ENCODE measurements at places on chromosomes 12 and 14. TPM values are rescaled to one million over a fixed set of nuclear protein-coding genes. Genes with fewer than 3 reads are reported as not detected.
A peak's percentile ranks its signal among the peaks of the same experiment; 100 is the strongest.

Gene ACOT6
- total RNA-seq = not detected

Gene KRT74
- total RNA-seq = not detected

Gene ARHGAP5
- total RNA-seq = 210 TPM

Gene LGR5
- total RNA-seq = 0.27 TPM

Gene AQP6
- not detected for total RNA-seq

Gene PRIMA1
- 0.48 TPM for total RNA-seq

Gene RNASE7
- not detected for total RNA-seq

Gene SYNDIG1L
- total RNA-seq = not detected

Gene SERPINA12
- not detected for total RNA-seq

Gene CCDC177
- total RNA-seq = not detected

Gene NTS
- total RNA-seq = 14.2 TPM

Gene KCTD10
- 88.4 TPM for total RNA-seq

GRCh38 chr14:98182393-98183055 is 1089.5 kb downstream of the BCL11B start:
- H3K36me3 ChIP-seq = no peaks in the 10 kb centered on the region
- H3K27ac ChIP-seq = no peak overlapping the region
- H3K4me1 ChIP-seq = no peaks in the 10 kb centered on the region
- DNase-seq = no peak

DNA sequence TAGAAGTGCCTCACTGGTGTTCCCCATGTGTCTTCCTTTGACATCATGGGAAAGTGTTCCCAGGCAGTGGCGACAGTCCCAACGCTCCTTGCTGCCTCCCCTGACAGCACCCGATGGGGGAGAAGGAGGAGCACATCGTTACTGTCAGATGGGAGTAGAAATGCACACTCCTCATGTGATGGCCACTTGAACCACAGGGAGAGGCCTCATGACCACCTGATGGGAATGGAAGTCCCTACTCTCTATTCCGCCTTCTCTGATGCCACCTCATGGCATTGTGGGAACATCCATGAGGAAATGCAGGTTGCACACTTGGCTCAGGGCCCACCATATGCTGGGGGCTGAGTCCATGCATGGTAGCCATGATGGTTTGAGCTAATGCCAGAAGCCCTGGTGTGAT is 14.3 kb upstream of the CORO1C start:
- no peak overlapping the region for H3K27ac ChIP-seq
- H3K36me3 ChIP-seq = no peaks in the 10 kb centered on the region
- H3K27me3 ChIP-seq = no peaks in the 10 kb centered on the region

DNA sequence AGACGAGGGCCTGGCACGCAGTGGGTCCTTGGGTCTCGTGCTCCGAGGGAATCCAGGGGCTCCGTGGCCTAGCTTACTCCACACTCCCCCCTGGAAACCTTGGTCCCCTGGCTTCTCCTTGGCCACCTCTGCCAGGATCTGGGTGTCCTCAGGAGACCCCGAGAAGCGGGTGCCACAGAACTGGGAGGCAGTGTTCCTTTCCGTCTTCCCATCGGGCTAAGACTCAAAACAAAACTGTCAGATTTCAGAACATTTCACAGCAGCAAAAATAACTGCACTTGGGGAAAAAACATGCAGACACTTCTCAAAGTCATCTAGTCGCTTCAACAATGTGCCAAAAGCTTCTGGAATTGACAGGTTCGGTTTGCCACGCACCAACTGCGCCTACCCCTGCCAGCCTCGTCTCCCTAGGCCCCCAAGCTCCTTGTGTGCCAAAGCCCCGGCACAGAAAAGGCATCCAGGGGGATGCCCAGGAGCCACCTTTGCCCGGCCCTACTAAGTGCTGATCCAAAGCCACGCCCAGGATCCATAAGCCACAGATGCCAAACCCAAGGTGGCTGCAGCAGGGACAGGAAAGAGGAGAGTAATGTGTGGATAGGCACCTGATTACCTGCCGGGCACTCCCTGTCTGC is 58.4 kb upstream of the DIO3 start:
- DNase-seq = peak; percentile 10
- no peaks in the 10 kb centered on the region for H3K27me3 ChIP-seq
- H3K27ac ChIP-seq = no peak overlapping the region
- no peak overlapping the region for H3K4me3 ChIP-seq
- H3K36me3 ChIP-seq = no peaks in the 10 kb centered on the region

GRCh38 chr12:66503746-66504145 is 175.1 kb downstream of the GRIP1 start:
- H3K4me3 ChIP-seq = no peak overlapping the region
- H3K36me3 ChIP-seq = no peaks in the 10 kb centered on the region
- H3K27me3 ChIP-seq = no peaks in the 10 kb centered on the region
- no peaks in the 10 kb centered on the region for H3K4me1 ChIP-seq
- DNase-seq = no peak
- no peak overlapping the region for H3K27ac ChIP-seq

DNA sequence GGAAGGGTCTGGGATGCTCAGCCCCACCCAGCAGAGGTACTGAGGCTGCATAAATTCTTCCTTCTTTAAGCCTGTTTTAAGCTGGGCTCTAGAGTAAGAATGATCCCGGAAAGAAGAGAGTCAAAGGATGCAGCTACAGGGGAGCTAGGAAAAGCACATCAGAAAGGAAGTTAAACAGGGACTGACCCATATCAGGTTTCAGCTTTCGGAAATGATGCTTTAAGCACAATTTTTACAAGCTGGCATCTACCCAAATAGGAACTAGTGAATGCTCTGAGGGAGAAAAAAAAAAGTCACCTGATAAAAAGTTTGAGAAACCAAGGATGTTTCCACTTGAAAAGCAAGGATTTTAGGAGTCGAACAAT is 22.0 kb downstream of the TSPAN8 start:
- no peak for DNase-seq
- H3K27me3 ChIP-seq = no peaks in the 10 kb centered on the region
- H3K4me1 ChIP-seq = no peaks in the 10 kb centered on the region
- H3K4me3 ChIP-seq = no peak overlapping the region

DNA sequence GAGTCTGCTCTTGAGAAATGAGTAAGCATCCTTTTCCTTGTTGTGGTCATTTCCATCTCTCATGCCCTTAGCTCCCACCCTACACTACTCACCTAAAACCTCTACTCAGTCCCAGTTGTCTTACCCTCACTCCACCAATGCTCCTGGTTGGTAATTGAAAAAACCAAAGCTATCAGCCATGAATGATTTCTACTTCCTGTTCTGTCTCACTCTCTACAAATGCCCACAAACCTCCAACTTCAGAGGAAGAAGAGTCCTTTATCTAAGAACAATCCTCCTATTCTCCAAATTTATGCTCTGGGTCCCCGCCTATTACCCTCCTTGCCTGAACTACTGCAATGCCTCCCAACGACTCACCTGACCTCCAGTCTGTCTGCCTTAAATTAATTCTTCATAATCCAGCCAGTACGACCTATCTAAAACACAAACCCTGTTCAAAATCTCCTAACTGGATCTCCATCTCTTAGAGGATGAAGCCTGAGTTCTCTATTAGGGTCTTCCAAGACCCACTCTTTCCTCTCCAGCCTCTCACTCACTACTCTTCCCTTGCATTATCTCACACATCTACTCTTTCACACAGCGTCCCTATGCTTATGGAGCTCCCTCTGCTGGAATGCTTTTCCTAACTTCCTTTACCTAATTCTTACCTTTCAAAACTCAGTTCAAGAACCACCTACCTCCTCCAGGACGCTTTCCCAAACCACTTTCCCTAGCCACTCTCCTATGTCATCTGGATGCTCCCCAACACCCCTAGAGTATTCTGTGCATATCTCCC is 2.2 kb downstream of the DHRS1 start:
- DNase-seq = no peak
- no peaks in the 10 kb centered on the region for H3K4me1 ChIP-seq
- H3K27ac ChIP-seq = no peak overlapping the region
- H3K36me3 ChIP-seq = no peaks in the 10 kb centered on the region
- H3K4me3 ChIP-seq = no peak overlapping the region

GRCh38 chr14:73245480-73246325 is 8.4 kb downstream of the PAPLN start:
- H3K4me1 ChIP-seq = peaks cover 6% of the 10 kb centered on the region
- DNase-seq = no peak
- H3K27me3 ChIP-seq = no peaks in the 10 kb centered on the region
- H3K36me3 ChIP-seq = no peaks in the 10 kb centered on the region
- H3K4me3 ChIP-seq = peak overlapping the region; percentile 38

DNA sequence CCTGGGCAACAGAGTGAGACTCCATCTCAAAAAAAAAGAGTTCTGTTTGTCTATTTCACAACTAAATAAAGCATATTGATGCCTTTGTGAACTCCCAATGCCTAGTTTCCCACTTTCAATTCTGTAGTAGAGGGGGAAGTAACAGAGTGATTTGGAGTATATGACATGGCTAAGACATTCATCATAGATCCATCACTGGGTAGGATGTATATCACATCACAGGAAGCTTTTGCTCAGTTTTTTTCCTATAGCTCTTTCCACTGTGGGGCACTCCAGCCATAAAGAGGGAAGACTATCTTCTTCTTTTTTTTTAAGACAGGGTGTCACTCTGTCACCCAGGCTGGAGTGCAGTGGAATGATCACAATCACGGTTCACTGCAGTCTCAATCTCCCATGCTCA is 154.0 kb upstream of the BCL2L14 start:
- no peak for DNase-seq
- no peak overlapping the region for H3K4me3 ChIP-seq
- H3K36me3 ChIP-seq = no peaks in the 10 kb centered on the region

GRCh38 chr14:80628547-80628946 is 313.0 kb downstream of the CEP128 start:
- DNase-seq = no peak
- no peaks in the 10 kb centered on the region for H3K36me3 ChIP-seq
- no peaks in the 10 kb centered on the region for H3K4me1 ChIP-seq
- no peaks in the 10 kb centered on the region for H3K27me3 ChIP-seq
- H3K4me3 ChIP-seq = no peak overlapping the region

DNA sequence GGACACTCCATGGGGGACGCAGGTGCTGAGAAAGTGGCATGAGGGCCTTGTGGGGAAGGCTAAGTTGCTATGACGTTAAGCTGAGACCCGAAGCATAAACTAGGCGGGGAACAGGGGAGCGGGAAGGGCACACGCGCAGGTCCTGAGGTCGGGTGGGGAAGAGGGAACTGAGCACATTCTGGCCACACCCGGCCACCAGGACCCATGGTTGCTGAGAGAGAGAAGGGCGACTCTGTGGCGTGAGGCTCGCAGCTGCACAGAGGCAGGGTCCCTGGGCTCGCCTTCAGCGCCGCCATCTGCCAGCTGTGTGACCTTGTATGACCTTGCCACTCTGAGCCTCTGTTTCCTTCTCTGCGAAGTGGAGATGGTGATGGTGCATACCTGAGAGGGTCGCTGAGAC is 182.5 kb downstream of the PHETA1 start:
- H3K4me1 ChIP-seq = no peaks in the 10 kb centered on the region
- H3K4me3 ChIP-seq = no peak overlapping the region
- H3K27me3 ChIP-seq = no peaks in the 10 kb centered on the region

GRCh38 chr12:101356794-101357193 is 50.8 kb downstream of the ARL1 start:
- no peak overlapping the region for H3K27ac ChIP-seq
- no peak overlapping the region for H3K4me3 ChIP-seq
- no peaks in the 10 kb centered on the region for H3K4me1 ChIP-seq
- H3K27me3 ChIP-seq = no peaks in the 10 kb centered on the region

- no peaks in the 10 kb centered on the region for H3K27me3 ChIP-seq
These were observed 187.9 kb downstream of the SEC23A start for GRCh38 chr14:38915125-38915524.

GRCh38 chr14:95500772-95501401 is 15.6 kb downstream of the SYNE3 start:
- H3K27ac ChIP-seq = peak overlapping the region; percentile 60
- H3K27me3 ChIP-seq = no peaks in the 10 kb centered on the region
- no peaks in the 10 kb centered on the region for H3K36me3 ChIP-seq
- peaks cover 6% of the 10 kb centered on the region for H3K4me1 ChIP-seq
- H3K4me3 ChIP-seq = no peak overlapping the region

- no peak for DNase-seq
- no peaks in the 10 kb centered on the region for H3K27me3 ChIP-seq
- no peak overlapping the region for H3K27ac ChIP-seq
- no peaks in the 10 kb centered on the region for H3K36me3 ChIP-seq
- H3K4me1 ChIP-seq = no peaks in the 10 kb centered on the region
These were observed 30.7 kb downstream of the GUCY2C start for GRCh38 chr12:14665354-14666348.

DNA sequence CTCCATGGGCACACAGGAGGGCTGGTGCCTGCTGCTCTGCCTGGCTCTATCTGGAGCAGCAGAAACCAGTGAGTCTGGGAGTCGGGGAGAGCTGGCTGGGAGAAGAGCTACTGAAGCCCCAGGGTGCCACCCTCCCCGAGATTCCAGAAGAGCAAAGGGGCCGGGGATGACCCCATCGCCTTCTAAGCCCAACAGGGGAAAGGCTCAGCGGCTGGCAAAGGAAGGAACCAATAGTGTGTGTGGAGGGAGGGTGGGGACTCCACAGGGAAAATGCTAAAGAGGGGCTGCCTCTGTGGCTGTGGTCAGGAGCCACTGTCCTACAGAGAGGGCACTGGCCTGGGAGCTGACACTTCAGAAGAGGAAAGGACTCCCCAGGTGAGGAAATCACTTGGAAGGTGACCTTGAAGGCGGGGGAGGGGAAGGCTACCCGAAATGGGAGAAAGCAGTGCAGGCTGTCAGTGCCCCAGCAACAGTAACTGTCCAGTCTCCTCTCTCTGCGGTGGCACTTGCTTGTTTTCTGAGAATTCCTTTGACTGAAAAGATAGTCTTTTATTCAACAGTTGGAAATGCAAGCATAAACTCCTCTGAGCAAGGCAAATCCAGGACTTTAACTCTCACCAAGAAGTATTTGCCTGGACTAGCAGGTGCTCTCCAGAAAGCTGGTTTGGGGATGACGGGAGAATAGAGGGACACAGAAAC is 552 bp downstream of the TAPBPL start:
- peak overlapping the region; percentile 98 for H3K27ac ChIP-seq
- DNase-seq = peak; percentile 48
- H3K4me1 ChIP-seq = peaks cover 9% of the 10 kb centered on the region
- H3K36me3 ChIP-seq = no peaks in the 10 kb centered on the region
- peak overlapping the region; percentile 55 for H3K4me3 ChIP-seq

DNA sequence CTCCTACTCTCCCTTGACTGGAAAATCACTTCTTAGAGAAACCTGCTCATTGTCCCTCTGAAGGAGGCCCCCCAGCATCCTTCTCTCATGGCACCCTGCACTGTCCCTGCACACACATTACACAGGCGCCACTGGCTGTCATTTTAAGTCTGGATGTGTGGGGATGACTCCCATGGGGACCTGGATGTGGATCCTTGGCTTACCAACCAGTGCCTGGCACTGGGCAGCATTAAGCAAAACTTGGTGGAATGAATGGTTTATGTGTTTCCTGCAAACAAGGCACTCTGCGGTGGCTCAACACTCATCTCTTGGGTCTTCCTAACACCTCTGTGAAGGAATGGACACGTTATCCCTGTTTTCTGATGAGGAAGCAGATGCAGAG is 162.4 kb downstream of the RBM19 start:
- no peak for DNase-seq
- H3K4me1 ChIP-seq = no peaks in the 10 kb centered on the region
- H3K36me3 ChIP-seq = no peaks in the 10 kb centered on the region
- no peak overlapping the region for H3K4me3 ChIP-seq
- H3K27ac ChIP-seq = no peak overlapping the region

GRCh38 chr14:33241331-33241730 is 302.7 kb downstream of the NPAS3 start:
- DNase-seq = no peak
- no peaks in the 10 kb centered on the region for H3K27me3 ChIP-seq
- no peaks in the 10 kb centered on the region for H3K4me1 ChIP-seq
- no peak overlapping the region for H3K27ac ChIP-seq
- H3K4me3 ChIP-seq = no peak overlapping the region

GRCh38 chr14:72892103-72892878 is 1.6 kb downstream of the DPF3 start:
- no peak overlapping the region for H3K27ac ChIP-seq
- no peaks in the 10 kb centered on the region for H3K4me1 ChIP-seq
- DNase-seq = no peak

- no peak for DNase-seq
- no peak overlapping the region for H3K4me3 ChIP-seq
- no peak overlapping the region for H3K27ac ChIP-seq
- H3K36me3 ChIP-seq = no peaks in the 10 kb centered on the region
These were observed 3.3 kb downstream of the ERP27 start for GRCh38 chr12:14935031-14935430.

Measured in uterus (tissue), 4 donors.